ENCODE measurements at places on chromosomes 13 and 19.

DNA sequence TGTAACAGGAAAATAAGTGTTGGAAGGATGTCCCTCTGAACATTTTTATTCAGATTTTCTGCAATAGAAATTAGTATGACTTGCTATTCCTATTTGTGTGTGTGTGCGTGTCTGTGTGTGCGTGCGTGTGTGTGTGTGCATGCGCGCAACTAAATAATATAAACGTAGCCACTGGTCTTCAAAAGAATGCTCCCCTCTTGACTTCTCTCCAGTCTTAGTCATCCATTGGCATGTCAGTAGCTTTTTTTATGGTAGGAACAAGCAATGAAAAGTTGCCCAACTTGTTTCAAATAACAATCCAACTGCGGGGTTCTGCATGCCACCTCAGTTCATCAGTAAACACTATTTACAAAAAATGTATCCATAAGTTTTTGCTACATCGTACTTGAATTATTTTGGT is 249.6 kb downstream of the GPC6 start:
- DNase-seq, result no peak

DNA sequence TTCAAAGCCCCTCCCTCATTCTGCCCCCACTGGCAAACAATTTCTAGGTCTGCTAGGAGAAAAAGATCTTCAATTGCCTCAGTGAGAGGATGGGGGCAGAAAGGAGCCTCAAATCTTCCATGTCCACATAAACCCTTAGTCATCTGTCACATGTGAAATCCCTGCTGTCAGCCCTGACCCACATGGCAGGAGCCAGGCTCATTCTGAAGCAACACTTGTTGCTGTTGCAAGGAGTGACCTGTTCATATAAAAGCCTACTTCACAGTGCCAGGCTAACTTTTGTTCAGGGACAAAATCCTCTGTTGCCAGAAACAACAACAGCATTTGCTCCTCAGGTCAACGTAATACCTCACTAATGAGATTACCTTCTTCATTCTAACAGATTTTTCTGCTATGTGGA is 70.5 kb downstream of the IRS2 start:
- DNase-seq, result no peak

DNA sequence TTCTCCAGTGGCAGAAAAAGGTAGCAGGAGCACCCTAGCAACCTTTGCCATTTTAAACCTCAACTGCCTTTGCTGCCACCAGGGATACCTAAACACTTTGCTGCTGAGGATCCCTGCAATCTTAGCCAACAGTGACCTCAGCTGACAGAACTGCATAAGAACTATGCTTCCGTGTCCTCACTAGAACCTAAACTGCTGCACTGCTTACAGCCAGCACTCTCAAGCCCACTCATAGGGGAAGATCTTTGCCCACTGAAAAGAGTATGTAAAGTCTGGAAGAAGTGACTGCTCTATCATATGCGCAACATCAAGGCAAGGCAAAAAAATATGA is 270.0 kb upstream of the PCDH20 start:
- no peak for DNase-seq

- DNase-seq, result no peak
Observed at GRCh38 chr19:17073869-17074633, 1.2 kb downstream of the HAUS8 start.

- DNase-seq, result no peak
Observed at GRCh38 chr13:38954291-38954690, 36.3 kb downstream of the STOML3 start.

- DNase-seq, result no peak
Observed at GRCh38 chr13:110570886-110571285, 9.4 kb upstream of the RAB20 start.

DNA sequence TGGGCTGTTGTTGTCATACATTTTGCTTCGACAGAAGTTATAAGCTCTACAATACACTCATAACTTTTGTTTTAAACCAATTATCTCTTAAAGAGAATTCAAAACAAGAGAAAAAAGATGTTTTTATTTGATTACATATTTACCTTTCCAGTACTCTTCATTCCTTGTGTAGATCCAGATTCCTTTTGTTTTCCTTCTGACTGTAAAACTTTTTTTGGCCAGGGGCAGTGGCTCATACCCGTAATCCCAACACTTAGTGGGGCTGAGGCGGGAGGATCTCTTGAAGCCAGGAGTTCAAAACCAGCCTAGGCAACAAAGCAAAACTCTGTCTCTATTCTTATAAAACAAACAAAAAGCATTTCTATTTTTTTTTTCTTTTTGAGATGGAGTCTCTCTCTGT is 21.7 kb downstream of the LPAR6 start:
- no peak for DNase-seq

GRCh38 chr19:9161427-9161826 is 17.4 kb upstream of the OR7D2 start:
- DNase-seq, result no peak

DNA sequence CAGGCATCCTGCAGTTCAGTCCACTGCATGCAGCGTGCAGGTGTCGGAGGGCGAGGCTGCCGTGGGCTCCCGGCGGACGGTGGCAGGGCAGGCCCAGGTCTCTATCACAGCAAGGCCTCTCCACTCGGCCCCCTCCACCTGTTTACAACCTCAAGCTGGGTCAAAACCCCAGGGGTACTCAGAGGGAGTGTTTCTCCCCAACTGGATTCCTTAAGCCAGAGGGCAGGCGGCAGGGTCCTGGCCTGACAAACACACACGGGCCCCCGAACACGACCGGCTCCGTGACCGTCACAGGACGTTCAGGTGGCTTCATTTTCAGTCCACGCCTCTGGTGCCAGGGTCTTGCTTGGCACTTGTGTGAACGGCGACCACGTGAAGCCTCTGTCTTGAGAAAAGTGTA is 23.5 kb downstream of the RASA3 start:
- no peak for DNase-seq

DNA sequence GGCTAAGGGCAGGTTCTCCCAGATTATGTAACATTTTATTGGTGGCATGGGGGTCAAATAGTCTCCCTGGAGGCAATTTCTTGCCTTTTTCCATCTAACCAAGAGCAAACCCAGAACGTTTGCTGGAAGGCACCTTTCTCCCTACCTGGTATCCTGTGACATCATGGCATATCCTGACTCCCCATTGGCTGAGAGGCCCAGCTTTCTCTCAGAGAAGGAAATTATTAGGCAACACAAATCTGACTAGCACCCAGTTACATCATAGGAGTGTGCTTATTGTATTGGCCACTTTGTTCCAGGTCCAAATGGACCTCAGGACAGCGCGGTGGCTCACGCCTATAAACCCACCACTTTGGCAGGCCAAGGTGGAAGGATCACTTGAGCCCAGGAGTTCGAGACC is 13.0 kb downstream of the NTN5 start:
- no peak for DNase-seq

DNA sequence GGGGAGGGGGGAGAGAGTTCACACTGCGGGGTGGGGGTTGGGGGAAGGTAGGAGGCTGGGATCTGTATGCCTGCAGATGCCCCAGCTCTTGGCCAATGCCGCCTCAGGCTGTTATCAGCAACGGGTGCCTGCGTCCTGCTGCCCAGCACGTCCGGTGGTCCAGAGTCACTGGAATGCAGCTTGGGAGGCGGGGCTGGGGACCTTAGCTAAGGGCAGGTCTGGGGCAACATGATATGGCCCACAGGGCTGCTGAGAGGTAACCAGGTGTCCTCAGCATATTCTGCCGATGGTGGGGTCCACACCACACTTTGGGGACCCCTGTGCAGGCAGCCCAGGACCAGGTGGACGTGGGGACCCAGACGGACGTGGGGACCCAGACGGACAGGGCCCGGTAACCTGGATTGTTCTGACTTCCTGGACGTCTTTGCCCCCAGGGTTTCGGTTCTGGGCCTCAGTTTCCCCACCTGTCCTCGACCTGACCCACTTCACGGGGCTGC is 668 bp upstream of the ARHGAP45 start:
- DNase-seq, result no peak

GRCh38 chr19:12777217-12778016 is 2.1 kb upstream of the HOOK2 start:
- peak; percentile 62 for DNase-seq

- DNase-seq, result no peak
Observed at GRCh38 chr13:44249431-44249836, 124.2 kb upstream of the SERP2 start.

GRCh38 chr19:2987797-2988196 is 10.4 kb downstream of the TLE6 start:
- no peak for DNase-seq

DNA sequence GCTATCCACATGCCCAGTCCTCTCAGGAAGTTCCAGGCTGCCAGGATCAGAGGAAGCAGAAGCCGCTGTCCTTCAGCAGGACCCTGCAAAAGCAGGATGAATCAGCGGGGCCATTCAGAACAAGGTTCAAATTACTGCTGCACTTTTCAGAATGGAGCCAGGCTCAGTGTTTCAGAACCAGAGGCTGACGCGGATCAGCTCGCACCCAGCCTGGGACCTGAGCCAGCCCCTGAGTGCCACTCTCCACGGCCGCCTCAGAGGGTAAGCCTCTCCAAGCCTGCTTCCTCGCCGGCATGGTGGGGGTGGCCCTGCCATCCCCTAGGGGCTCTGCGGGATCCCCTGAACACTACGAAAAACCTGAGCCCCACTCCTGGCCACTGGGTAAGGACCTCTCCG is 24.7 kb downstream of the RASA3 start:
- DNase-seq, result no peak

DNA sequence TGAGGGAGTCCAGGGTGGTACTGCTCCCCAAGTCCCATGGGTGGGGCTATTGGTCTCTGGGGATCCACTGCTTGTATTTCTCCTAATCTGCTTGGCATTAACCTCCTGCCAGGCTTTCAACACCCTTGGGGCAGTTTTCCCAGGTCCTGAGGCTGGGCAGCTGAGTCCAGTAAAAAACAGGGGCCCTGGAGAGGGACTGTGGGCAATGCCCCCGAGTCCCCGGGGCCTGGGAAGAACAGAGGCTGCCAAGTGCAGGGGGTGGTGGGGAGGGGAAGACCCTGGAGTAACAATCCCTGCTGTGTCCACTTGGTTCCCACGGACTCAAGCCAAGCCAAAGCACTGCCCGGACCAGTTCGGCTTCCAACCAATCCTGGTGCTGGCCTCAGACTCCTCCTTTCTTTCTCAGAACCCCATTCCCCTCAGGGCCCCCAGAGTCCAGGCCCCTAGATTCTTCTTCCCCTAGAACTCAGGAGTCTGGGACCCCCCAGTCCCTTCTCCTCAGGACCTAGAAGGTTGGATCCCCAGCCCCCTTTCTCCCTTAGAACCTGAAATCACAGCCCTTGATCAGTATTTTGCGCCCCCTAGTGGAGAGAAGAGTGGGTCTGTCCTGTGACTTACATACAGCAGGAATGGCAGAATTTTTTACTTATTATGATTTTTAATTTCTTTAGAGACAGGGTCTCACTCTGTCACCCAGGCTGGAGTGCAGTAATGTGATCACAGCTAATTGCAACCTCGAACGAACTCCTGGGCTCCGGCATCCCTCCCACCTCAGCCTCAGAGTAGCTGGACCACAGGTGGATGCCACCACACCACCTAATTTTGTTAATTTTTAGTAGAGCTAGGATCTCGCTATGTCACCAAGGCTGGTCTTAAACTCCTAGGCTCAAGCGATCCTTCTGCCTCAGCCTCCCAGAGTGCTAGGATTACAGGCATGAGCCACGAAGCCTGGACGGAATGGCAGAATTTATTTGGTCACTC is 3.7 kb upstream of the CLPTM1 start:
- peak; percentile 34 for DNase-seq

- no peak for DNase-seq
Observed at GRCh38 chr13:46345398-46345797, 41.7 kb downstream of the RUBCNL start.

DNA sequence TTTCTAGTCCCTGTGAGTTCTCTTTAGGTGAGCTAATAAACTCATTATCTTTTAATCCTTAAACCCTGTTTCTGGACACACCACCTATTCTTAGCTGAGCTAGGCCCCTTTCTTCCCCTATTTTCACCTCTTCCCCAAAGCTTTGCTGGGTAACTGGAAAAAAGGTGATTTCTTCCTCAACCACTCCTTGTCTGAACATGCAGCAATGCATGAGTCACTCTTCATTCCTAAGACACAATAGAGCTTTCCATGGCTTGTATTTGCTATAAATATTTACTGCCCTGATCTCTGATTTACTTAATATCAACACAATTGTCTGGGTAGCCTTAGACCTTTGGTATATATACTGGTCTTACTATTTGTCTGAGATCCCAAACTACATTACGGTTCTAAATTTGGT is 370.9 kb downstream of the KLF5 start:
- no peak for DNase-seq

- no peak for DNase-seq
Observed at GRCh38 chr13:40648841-40649240, 17.6 kb downstream of the FOXO1 start.

DNA sequence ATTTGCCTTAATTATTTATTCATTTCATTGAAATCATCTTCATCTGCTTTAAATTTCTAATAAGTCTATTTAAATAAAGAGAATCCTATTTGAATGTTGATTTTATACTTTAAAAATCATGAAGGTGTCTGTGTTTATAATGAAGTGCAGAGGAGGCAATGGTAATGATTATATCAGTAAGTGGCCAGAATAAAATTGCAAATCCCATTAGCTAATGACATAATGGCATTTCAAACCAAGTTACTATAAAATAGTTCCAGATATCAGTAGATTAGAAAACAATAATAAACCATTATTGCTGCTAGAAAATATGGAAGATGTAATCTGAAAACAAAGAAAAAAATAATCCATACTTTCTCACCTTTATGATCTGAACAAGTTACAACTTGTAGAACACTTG is 647.8 kb upstream of the KLHL1 start:
- no peak for DNase-seq

DNA sequence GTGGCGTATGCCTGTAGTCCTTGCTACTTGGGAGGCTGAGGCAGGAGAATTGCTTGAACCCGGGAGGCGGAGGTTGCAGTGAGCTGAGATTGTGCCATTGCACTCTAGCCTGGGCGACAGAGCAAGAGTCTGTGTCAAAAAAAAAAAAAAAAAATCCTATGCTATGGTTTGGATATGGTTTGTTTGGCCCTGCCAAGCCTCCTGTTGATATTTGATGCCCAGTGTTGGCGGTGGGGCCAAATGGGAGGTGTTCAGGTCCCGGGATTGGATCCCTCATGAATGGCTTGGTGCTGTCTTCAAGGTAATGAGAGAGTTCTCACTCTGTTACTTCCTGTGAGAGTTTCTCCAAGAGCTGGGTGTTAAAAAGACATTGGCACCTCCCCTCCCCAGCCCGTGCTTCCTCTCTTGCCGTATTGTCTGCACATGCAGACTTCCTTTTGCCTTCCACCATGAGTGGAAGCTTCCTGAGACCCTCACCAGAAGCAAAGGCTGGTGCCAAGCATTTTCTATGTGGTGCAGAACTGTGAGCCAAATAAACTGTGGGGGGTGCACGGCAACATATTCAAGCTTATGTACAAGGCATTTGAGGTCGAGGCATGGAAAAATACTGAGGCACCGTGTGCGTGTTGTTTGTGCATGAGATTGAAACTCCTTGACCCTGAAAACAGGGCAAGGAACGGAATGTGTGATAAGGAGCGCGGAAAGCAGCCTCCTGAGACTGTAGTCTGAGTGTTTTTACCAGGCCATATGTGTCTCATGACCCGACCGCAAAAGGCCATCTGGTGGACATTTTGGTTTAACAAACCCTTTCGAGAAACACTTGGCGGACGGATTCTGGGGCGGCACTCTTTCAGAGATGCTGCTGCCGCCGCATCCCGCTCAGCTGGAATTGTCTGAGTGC is 7.3 kb downstream of the SIGLEC9 start:
- no peak for DNase-seq

GRCh38 chr13:23445794-23446193 is 12.3 kb upstream of the SACS start:
- DNase-seq, result no peak

Data from NCI-H510A (cell line).